Mesendoderm (in vitro differentiated cells): ENCODE measurements at places on chromosomes 3 and 15.

DNA sequence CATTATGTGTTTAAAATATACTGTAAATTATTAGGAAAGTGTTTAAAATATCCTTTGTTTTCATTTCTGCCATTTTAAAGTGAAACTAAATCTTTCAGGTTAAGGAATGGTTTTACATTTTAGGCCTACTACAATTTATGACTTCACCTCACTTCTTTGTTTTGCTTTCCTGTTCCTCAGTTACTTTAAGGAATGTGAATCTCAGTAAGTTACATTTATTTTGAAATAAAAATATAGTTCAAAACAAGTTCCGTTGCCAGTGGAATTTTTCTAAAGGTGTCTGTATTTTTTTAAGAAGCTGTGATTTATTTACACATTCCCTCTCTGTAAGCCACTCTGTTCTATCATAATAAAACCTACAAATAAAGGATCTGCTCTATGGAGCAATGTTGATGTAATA is 630.9 kb upstream of the AGTR1 start:
- no peak for DNase-seq

DNA sequence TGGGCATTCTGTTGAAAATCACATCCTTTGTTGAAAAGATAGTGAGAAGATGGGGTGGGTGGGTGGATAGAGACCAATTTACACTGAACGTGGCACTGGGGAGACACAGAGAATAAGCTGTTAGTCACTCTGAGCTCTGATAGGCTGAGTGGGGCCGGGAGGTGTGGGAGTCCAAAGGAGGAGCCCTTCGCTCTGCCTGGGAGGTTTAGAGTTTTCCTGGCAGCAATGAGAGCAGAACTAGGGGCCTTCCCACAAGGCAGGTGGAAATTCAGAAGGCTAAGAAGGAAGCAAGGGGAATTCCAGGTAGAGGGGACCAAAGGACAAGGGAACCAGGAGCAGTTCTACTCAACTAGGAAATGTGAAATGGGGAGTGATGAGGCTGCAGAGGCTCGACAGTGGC is 272.7 kb downstream of the RPLP1 start:
- DNase-seq: no peak

DNA sequence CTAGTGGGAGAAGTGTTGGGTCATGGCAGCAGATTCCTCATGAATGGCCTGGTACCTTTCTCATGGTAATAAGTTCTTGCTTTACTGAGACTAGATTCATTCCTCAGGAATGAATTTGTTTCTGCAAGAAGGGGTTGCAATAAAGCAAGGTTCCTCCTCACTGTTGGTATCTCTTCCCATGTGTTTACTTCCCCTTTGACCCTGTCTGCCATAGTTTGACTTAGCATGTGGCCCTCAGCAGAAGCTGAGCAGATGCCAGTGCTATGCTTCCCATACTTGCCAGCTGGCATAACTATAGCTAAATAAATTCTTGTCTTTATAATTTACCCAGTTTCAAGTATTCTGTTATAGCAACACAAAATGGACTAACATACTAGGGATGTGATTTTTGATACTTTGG is 163.6 kb upstream of the COL8A1 start:
- DNase-seq: no peak

DNA sequence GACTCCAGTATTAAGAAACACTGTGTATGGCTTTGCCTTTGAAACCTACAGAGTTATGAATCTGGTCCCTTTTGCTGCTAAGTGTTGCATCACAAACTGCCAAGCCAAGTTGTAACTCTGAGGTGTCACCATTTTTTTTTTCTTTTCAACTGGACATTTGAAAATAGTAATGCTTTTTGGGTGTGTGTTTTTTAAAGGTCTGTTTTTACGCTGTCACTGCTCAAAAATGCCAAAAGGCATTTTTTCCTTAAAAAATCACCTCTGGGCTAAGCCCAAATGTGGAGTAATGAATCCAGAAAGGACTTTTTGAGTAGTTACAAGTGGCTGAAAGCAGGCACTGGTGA is 9.5 kb downstream of the SMAD3 start:
- DNase-seq: no peak

- no peak for DNase-seq
These were observed 17.4 kb upstream of the ITGA11 start for GRCh38 chr15:68449389-68449788.

- DNase-seq: no peak
These were observed 214.5 kb upstream of the ROPN1 start for GRCh38 chr3:124206225-124207055.

DNA sequence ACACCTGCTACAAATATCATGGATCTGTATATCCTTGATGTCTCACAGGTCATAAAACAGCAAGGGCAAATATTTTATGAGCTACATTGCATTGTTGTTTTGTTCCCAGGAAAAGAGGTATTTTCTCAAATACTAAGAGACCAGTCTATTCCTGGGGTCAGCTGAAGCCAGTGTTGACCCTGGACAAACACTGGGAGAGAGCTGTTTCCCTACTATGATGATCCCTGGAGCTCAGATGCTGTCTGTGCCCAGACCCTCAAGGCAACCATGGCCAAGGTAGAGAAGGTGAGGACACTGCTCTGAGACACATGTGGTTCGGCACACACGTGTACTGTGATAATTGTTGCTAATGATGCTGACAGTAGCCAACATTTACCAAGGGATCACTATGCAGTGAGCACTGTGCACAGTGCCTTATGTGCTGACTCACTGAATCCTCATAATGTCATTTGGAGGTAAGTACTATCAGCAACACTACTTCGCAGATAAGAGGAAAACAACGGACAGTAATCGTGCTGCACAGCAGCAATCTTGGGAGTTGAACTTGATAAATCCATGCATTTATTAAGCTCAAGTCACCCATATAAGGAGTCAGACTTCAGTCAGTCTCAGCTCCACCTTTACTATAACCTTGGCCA is 943.6 kb downstream of the FHIT start:
- no peak for DNase-seq

DNA sequence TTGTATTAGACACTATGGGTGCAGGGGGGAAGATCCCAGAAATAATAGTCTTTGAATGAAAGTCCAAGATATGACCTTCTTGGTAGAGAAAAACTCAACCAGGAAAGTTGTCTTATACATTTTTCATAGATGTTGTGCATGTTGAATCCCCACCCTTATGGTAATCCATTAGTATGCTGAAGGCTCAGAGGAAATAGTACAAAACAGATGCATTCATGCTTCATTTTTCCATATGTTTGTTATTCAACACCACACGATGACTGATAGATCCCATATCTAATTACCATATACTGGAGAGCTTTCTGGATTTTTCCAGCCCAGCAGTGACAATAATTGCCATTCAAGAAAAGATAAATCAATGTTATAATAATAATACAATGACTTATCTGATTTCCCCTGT is 487.4 kb downstream of the FGF12 start:
- DNase-seq: no peak

- no peak for DNase-seq
These were observed 13.6 kb upstream of the LACTB start for GRCh38 chr15:63107895-63108546.

DNA sequence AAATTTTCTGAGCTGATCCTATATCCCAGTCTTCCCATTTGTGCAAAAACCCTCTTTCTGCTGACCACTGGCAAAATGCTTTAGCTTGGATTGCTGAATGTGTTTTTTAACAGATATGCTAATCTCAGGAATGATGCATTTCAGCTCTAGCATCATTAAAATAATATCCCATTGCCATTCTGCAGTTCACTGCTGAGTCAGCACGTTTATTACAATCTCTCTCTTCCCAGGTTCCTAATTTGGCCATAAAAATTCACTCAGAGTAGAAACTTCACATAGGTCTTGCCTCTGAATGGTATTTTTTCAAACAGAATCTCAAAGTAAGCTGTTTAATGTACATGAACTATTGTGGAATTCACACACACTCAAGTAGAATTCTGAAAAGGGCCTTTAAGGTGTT is 509.6 kb upstream of the SUCLG2 start:
- DNase-seq: no peak

DNA sequence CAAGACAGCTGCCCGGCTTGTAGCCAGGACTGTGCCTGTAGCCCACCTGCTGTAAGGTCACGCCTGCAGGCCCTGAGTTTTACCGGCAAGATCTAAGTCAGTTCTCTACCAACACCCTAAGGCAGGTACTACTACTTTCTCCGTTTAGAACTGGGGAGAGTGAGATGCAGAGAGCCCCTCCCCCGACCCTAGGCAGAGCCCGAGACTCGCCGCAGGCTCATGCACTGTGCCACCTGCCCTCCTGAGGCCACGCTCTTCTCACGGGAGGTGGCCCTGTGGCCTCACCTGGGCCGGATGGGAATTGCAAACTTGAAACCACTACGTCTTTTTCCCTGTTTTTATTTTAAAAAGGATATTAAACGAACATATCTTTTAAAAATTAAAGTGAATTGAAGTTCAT is 36.9 kb upstream of the PCSK6 start:
- no peak for DNase-seq

GRCh38 chr3:147483145-147483544 is 74.0 kb downstream of the ZIC1 start:
- no peak for DNase-seq

DNA sequence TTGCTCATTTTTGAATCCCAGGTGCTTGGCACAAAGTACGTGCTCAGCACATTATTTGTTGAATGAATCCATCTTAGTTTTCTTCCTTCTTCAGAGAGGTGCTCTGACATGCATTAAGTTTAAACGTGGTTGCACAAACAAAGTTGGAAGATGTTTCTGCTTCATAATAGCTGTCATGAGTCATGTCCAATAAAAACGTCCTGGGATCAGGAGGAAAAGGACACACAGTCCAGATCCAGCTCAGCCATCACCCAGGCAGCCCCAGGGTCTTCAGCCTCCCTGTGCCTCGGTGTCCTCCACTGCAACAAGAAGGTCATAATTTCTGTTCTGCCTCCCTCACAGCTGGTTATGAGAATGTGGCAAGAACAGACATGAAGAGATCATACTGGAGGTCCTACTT is 55.4 kb downstream of the CCNL1 start:
- DNase-seq: no peak

DNA sequence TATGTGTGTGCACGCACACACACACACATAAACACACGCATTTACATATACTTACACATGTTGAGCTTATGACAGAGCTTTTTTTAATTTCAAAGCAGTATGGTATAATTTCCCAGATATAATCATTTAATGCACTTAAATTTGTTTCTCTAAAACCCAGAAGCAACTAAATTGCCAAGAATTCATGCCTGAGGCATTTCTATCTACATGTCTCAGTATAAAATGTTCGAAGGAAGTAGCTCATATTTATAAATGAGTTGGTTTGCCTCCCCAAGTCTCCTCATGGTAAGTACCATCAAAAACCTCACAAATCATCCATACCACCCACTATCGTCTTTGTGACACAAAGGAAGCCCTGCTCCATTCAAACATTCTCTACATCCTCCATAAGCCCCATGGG is 130.6 kb downstream of the RPL22L1 start:
- DNase-seq: no peak

GRCh38 chr3:149647812-149648211 is 10.0 kb downstream of the WWTR1 start:
- no peak for DNase-seq

DNA sequence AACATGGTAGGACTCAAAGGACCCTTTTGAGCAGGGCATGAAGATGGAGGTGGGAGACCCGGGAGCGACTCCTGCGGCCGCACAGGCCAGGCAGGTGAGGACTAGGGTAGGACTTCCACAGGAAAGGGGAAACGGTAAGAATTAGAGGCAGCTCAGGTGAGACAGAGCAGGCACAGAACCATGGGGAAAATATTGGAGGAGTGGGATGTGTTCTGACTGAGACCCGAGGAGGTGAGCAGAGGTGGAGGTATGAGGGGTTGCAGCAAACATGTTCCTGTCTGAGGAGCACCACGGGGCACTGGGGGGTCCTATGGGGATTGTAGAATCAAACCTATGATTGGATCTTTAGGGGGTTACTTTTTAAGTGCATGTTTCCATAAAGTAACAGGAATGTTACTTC is 1.4 kb upstream of the ISG20 start:
- DNase-seq: no peak

GRCh38 chr15:67135494-67135893 is 70.1 kb downstream of the SMAD3 start:
- no peak for DNase-seq

GRCh38 chr15:78988361-78988911 is 43.6 kb upstream of the CTSH start:
- DNase-seq: peak; percentile 36

DNA sequence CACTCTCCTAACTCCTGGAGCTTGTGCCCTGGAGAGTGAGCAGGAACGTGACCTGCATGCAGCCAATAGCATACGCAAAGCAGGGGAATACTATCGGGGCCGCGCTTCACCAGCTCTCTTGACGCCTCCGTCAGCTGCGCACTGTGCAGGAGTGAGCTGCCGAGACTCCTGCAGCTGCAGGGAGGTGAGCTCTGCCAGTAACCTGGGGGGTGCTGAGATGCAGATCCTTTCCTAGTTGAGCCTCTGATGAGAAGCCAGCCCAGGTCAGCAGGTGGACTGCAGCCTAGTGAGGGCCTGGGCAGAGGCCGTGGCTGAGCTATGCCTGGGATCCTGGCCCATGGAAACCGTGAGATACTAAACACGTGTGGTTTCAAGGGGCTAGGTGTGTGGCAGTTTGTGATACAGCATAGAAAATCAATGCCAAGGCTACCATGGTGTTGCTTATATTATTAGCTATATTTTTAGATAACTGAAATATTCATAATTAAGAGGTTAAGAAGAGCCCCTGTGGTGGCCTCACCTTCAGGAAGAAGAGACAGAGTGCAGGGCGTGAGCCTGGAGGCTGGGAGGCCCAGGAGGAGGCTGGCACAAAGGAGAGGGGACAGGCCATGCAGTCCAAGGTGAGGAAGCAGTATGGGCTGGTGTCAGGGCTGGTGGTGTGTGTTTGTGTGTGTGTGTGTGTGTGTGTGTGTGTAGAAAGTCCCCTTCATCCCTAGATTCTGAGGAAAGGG is 5.9 kb upstream of the DNAJB8 start:
- DNase-seq: no peak

DNA sequence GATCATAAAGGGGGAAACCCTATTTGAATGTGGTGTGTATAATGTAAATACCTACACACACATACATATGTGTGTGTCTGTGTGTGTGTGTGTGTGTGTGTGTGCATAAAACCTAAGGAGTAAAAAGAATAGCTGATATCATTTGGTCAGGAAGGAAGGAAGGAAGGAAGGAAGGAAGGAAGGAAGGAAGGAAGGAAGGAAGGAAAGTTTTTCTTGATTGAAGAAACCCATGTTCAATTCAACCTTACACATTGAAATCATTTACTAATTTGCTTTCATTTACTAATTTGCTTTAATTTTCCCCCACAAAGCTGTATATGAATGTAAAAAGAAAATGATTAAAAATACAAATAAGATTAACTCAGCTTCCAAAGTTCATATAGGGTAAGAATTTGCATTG is 386.6 kb downstream of the ROBO2 start:
- no peak for DNase-seq
